HS-5 (cell line): ENCODE measurements at places on chromosomes 2 and 18.

DNA sequence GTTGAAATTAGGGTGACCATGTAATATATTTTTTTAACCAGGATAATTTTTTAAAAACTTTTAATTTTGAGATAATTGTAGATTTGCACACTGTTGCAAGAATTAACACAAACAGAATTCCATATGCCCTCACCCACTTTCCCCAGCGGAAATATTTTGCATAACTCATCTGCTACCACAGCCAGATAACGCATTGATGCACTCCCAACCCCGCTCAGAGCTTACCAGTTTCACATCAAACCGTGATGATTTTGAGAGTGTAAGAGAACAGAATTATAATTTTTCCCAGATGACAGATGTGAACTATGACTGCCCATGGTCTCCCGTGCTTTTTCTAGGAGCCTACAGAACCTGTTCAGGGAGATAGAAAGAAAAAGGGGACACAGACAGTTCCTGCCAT lies 35.2 kb upstream of the LDLRAD4 start:
- DNase-seq: no peak

DNA sequence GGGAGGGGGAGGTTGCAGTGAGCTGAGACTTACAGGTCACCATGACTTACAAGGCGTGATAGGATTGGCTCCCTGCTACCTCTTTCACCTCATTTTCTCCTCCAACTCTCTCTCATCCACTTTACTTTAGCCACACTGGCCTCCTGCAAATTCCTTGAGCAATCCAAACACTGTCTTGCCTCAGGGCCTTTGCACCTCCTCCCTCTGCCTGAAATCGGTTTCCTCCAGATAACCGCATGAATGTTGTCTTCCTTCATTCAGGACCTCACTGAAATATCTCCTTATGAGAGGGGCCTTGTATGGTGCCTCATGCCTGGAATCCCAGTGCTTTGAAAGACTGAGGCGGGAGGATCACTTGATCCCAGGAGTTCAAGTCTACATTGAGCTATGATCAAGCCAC lies 21.8 kb downstream of the WNT10A start:
- no peak for DNase-seq

GRCh38 chr2:113755835-113756354 lies 547 bp downstream of the SLC35F5 start:
- peak; percentile 32 for DNase-seq

DNA sequence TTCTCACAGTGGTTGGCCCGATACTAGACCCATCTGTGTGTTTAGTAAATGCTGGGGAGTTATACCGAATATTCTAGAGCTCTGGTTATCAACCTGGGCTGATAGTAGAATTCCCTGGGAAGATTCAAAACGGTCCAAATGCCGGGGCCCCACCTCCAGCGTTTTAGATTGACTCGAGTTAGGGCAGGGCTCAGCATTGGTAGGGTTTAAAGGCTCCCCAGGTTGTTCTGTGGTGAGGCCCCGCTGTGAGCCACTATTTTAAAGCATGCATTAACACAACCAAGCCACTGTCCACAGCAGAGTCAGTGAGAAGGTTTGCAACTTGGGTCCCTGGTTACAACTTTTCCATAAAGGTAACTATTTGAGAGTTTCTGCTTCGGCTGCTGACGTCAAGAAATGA lies 73.6 kb downstream of the DYSF start:
- DNase-seq: no peak

DNA sequence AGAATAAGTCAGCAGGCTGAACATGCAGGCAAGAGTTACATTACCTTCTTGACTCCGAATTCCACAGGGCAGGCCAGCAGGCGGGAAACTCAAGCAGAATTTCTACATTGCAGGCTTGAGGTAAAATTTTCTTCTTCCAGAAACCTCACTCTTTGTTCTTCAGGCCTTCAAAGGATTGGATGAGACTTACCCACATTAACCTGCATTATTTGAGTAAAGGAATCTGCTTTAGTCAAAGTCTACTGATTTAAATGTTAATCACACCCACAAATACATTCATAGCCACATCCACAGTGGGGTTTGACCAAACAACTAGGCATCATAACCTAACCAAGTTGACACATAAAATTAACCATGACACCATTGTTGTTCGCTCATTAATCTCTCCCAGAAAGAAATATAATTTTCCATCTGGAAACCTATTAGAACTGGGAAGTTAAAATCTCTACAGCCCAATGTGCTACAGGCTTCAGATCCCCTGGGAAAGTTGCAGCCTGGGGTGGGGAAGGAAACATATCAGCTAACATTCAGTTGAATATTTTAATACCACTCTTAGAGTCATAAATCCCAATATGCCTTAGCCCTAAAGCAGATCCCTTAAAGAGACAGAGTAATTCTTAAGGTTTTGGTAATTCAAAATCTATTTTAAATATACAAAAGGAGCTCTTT lies 468.2 kb upstream of the TNP1 start:
- no peak for DNase-seq

GRCh38 chr2:200186002-200186401 lies 120.5 kb upstream of the SPATS2L start:
- no peak for DNase-seq
